ENCODE measurements at places on chromosomes 4 and X.

DNA sequence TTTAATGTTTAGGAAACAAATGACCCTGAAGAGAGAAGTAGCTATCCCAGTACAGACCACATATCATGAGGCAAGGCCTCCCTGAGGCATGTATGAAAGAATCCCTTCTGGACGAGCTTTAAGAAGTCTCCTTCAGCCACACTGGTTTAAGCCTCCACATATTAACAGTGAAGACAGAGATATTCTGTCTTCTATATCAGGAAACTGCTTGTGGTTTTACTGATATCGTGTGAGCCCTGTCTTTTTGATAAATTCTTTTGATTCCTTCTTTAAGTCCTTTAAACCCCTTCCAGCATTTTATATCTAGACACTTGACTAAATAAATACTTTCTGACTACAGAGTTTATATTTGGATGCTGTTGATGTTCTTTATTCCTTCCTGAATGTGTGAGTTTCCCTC is 45.9 kb upstream of the GPC4 start:
- DNase-seq = no peak

- no peak for DNase-seq
Observed at GRCh38 chrX:108000751-108001150, 18.6 kb upstream of the TEX13B start.

DNA sequence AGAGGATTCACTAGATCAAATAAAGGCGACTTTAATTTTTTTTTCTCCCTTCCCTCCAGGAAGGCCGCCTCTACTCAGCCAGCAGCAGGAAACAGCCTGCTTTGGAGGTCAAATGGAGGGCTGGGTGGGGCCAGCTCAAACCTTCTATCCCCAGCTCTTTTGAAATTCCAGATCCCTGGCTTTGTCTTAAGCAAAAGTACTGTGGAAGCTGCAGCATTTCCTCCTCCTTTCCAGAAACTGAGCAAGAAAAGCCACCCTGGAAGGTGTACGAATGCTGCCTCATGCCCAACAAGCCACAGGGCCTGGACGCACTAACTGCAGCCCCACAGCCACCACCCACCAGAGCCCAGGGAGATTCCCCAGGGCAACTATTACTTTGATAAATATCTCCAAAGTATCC is 55.1 kb upstream of the ZCCHC13 start:
- DNase-seq = no peak

- DNase-seq = no peak
Observed at GRCh38 chr4:139847602-139848001, 182.0 kb downstream of the MGST2 start.

DNA sequence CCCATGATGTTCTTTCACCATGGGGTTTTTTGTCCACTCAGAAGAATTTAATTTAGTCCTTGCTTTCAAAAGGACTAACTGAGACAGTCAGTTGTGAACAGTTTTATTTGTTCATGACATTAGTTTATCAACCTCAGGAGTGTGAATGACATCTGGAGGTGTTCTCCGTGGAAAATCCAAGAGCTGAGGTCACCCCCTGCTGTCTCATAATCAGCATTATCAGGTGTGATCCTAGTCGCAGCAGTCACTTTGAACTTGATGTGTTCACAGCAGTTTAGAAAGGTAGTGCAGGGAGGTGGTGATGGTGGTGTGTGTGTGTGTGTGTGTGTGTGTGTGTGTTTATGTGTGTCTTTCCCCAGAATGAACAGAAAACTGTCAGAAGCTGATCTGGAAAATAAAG is 1760.8 kb upstream of the PCDH10 start:
- DNase-seq = no peak

GRCh38 chr4:20444599-20445337 is 193.1 kb downstream of the SLIT2 start:
- no peak for DNase-seq

Data from stimulated activated CD8-positive, alpha-beta memory T cell treated with anti-CD3 and anti-CD28 coated beads, Interleukin-4, amount 100 ng/mL, for 1 hour (primary cell).